ENCODE measurements at places on chromosomes 1 and 21. TPM values are rescaled to one million over a fixed set of nuclear protein-coding genes. Genes with fewer than 3 reads are reported as not detected.

The TDRD5 gene
- total RNA-seq = not detected

The CLCNKA gene
- not detected for total RNA-seq

DNA sequence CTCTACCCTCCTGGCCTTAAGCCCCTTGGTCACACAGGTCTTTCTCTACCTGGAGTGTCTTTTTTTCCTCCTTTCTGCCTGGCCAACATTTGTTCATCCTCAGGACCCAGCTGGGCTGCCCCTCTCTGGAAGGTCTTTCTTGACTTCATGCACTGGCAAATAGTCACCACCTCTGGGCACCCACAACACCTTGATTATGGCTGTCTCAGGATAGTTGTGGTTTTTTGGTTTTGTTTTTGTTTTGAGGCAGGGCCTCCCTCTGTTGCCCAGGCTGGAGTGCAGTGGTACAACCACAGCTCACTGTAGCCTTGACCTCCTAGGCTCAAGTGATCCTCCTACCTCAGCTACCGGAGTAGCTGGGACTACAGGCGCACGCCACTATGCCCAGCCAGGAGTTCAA lies 10.8 kb downstream of the RPS6KA1 start:
- DNase-seq = no peak

DNA sequence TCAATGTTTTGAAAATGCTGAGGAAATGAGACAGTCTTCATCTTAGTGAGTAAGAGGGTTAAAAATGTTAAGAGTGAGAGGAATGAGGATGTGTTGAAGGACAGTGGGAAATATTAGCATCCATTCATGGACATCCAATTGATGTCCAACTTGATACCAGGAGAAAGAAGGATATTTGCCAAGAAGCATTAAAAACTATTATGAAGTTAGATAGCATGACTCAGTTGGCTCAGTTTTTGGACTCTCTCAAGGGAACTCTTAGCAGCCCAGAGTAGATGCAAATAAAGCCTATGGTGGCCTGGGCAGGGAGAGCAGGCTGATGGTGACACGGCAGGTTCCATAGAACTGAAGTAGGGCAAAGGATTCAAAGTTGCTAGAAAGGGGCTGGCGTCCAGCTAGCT lies 171.0 kb downstream of the ZZZ3 start:
- no peak for DNase-seq

DNA sequence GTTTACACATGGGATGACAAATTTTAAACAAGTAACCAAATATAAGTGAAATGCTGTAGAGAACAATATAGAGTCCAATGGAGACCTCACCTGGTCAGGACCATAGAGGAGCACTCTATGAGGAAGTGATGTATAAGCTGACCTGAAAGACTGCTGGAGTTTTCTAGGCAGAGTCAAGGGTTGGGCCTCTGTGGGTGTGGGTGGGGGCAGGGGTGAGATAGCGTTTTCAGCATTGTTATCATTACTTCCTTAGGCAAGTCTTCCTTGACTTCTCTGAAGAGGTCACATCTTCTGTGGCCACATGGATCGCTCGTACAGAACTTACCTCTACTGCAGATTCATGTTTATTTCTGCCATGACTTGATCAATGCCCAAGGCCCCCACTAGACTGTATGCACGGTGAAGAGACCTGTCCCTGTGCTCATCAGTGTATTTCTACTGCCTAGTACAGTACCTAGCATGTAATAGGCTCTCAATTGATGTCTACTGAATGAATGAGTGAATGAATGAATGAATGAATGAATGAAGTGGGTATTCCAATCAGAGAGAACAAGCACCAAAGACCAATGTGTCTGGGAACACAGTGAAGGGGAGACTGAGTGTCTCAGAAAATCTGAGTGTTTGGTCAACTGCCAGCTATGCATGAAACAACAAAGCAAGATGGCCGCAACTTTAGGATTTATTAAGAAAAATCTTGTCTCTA lies 116.5 kb downstream of the RNF220 start:
- no peak for DNase-seq

DNA sequence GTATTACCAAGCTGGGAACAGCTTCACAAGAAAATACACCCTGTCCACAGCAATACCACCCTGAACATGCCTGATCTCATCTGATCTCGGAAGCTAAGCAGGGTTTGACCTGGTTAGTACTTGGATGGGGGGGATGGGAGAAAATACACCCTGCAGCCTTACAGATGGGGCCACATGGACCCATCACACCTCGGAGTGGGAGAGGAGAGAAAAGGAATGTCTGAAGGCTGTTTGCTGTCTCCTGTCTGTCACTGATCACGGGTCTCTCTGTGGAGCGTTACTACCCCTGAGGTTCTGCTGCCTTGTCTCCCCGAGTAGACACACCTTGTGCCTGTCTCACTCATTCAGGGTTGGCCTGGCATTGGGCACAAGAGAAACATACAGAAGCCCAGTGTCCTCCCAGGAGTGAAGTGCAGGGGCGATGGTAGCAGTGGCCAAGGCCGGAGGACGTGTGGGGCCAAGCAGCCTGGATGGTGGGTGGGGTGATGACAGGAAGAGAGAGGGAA lies 48.0 kb downstream of the TEX35 start:
- DNase-seq = no peak

DNA sequence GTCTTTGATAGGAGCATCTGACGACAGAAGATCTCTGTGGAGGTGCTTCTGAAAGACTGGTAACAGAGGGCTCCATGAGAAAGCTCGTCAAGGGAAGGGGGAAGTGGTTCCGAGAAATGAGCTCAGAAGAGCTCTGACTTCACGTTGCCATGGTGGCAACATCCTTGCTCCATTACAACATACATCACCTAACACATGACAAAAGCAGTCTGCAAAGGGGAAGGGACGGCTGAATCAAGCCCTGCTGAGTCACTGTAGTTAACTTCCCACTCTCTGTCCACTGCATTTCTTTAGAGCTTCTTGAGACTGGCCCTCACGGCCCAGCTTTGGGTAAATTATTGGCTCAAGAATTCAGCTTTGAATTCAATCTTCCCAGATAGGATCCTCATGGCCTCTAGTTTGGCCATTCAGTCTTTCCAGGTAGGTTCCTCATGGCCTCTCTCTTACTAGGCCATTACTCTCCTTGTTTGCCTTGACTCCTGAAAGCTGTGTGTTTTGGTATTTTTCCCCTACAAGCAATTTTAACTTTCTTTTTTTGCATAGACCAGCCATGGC lies 88.0 kb upstream of the ZNF648 start:
- no peak for DNase-seq

DNA sequence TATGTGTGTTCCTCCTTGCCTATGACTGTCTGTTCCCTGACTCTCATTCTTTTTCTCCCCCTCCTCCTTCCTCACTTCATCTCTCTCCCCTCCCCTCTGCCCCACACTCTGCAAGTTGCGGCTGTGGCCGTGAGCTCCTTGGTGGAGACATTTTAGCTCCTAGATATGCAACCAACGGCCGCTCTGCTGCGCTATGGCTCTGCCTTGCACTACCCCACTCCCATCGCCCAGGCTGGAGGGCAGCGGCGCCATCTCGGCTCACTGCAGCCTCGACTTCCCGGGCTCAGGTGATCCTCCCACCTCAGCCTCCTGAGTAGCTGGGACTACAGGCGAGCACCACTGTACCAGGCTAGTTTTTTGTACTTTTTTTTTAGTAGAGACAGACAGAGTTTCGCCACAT lies 5.5 kb downstream of the REG4 start:
- DNase-seq = no peak

GRCh38 chr1:170071378-170071777 lies 3.1 kb downstream of the KIFAP3 start:
- DNase-seq = no peak

- no peak for DNase-seq
These were observed 86.0 kb downstream of the NCAM2 start for GRCh38 chr21:21084179-21084578.

GRCh38 chr1:33377013-33377412 lies 53.9 kb downstream of the PHC2 start:
- no peak for DNase-seq

DNA sequence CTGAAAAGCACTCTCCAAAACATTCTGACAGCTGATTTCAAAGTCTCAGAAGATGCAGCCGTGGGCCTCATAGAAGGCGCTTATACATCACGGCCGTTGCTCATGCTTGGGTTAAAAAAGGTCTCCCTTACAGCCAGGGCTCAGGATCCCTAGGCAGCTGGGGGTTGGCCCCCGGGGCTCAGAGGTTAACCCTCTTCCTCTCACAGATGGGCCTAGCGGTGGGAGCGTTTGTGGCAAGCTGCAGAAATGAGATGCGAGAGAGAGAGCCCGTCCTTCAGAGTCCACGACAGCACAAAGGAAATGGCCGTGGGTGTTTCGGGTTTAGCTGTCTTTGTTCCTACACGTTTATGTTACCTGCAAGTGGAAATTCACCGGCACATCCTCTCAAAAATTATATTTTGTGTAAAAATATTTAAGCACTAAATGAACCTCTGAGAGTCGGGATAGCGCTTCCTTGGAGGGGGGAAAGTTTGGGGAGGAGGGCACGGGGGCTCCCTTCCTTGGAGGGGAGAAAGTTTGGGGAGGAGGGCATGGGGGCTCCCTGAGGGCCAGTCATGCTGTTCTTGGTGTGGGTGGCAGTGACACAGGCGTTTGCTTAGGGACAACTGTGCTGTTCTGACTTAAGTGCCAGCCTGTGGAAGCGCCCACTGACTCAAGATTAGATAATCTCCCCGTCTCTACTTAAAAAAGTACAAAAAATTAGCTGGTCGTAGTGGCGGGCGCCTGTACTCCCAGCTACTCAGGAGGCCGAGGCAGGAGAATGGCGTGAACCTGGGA lies 20.5 kb upstream of the PRDM15 start:
- no peak for DNase-seq

DNA sequence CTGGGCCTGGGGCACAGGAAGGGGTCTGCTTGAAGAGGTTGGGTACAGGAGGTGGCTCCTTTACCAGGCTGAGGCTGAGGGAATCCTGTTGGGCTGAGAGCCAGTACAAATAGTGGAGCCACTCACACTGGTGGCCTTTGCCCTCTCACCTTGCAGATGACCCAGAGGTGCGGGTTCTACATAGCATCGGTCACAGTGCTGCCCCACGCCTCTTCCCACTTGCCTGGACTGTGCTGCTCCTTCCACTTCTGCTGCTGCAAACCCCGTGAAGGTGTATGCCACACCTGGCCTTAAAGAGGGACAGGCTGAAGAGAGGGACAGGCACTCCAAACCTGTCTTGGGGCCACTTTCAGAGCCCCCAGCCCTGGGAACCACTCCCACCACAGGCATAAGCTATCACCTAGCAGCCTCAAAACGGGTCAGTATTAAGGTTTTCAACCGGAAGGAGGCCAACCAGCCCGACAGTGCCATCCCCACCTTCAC lies 1.8 kb upstream of the SLC50A1 start:
- no peak for DNase-seq

- DNase-seq = no peak
These were observed 159.7 kb downstream of the DISP1 start for GRCh38 chr1:222974496-222974895.

DNA sequence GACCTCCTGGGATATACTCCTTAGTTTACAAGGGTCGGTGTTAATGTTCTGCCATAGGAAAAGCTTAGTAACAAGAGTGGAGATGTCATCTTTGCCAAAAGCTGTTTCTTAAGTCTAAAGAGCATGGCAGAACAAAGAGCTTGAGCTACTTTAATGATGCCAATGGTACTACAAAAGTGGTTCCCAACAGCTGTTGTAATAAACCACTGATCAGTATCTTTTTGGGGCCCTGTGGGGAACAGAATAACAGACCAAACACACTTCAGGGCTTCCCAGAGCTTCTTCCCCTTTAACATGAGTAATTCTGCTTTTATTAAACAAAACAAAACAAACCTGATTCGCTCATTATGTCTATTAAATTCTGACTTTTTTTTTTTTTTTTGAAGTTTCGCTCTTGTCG lies 116.3 kb downstream of the NCAM2 start:
- DNase-seq = no peak

- DNase-seq = no peak
These were observed 22.8 kb upstream of the TSPEAR start for GRCh38 chr21:44734026-44734745.

DNA sequence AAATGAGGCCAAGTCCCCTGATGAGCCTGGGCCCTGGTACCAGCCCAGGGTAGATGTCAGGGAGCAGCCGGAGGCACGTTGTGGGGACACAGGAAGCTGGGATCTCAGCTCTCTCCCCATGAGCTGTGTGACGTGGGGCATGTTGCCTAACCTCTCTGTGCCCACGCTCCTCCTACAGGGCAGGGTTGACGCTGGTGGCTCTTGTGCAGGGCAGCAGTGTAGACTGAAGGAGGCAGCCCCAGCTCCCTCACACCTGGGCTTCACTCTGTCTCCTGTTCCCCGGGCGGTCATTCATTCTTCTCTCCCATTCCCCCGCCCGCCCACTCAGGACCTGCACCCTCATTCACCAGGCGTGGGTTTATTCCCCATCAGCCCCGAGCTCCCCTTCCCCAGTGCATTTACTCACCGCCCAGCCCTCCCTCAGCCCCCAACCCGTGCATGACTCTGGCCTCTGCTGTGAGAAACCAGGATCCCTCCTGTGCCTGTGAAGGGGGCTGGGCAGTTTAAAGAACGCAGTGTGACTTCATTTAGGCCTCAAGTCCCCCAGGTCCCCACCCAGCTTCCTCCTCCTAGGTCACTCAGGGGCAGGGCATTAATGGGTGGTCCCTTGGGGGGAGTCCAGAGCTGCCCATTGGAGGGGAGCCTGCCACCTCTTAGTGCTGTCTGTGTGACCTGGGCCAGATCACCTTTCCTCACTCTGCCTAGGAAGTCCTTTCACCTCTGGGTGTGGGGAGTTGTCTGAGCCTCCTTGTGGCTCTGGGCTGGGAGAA lies 285.7 kb downstream of the PTPRU start:
- DNase-seq = no peak

DNA sequence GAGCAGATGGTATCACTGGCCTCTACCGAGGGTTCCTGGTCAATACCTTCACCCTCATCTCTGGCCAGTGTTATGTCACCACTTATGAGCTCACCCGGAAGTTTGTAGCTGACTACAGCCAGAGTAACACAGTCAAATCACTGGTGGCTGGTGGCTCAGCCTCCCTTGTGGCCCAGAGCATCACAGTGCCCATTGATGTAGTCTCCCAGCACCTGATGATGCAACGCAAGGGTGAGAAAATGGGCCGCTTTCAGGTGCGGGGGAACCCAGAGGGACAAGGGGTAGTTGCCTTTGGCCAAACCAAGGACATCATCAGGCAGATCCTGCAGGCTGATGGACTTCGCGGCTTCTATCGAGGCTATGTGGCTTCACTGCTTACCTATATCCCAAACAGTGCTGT lies 6.1 kb downstream of the SLC25A44 start:
- no peak for DNase-seq

GRCh38 chr1:100791586-100791985 lies 72.0 kb downstream of the VCAM1 start:
- DNase-seq = no peak

- no peak for DNase-seq
These were observed 199.4 kb upstream of the PTBP2 start for GRCh38 chr1:96521994-96522760.

GRCh38 chr1:203144661-203145060 lies 17.1 kb downstream of the ADORA1 start:
- no peak for DNase-seq
